HCT116 (cell line): ENCODE measurements at places on chromosomes 1 and 21. TPM values are rescaled to one million over a fixed set of nuclear protein-coding genes. Genes with fewer than 3 reads are reported as not detected.

DNA sequence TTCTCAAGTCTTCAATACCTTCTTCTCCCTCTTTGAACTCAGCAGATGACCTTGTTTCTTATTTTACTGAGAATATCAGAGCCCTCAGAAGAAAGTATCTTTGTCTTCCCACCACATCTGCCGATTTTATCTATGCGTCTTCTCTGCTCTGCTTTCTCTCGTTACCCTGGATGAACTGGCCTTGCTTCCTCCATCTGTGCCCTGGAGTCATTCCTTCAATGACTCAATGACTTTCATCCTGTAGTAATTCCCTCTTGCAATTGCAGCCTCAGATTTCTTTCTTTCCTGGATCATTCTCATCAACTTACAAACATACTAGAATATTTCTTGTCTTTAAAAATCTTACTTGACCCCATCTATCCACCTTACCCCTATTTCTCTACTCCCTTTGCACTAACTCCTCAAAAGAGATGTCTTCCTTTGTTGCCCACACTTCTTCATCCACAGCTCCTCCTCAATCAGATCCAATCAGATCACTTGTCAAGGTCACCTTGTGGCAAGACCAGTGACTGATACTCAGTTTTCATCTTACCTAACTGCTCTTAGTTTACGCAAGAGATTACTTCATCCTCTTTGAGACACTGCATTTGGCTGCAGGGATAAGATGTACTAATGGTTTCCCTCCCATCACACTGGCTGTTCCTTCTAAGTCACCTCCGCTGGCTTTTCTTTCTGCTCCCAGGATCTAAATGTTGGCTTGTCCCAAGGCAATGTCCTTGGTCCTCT lies 8.2 kb upstream of the TGFBR3 start:
- no peak for DNase-seq

The PLCH2 gene
- total RNA-seq = 2.0 TPM

- peaks cover 14% of the 10 kb centered on the region; the same call in 1 of the 2 replicates for H3K4me1 ChIP-seq
- H3K4me3 ChIP-seq = no peak overlapping the region
- H3K36me3 ChIP-seq = no peaks in the 10 kb centered on the region
Measured at GRCh38 chr1:85462931-85463649, 1.9 kb downstream of the DDAH1 start.

The TFF3 gene
- 0.22 TPM for total RNA-seq

DNA sequence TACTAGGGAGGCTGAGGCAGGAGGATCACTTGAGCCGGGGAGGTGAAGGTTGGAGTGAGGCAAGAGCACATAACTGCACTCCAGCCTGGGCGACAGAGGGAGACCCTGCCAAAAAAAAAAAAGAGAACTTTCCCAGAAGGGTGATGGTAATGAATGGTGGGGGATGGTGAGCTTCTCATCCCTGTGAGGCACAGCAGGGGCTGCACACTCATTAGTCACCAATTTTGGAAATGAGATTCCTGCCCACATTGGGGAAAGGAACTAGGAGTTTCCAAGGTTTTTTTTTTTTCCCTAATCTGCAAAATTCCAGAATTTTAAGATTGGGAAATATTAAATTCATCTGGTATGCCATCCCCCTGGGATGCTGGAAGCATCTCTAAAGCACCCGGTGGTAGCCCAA lies 50.2 kb upstream of the SSBP3 start:
- DNase-seq = no peak
- H3K4me1 ChIP-seq = peaks cover 24% of the 10 kb centered on the region
- H3K27ac ChIP-seq = no peak overlapping the region
- no peak overlapping the region for H3K4me3 ChIP-seq
- H3K36me3 ChIP-seq = no peaks in the 10 kb centered on the region
- no peaks in the 10 kb centered on the region for H3K27me3 ChIP-seq

The VWA5B1 gene
- total RNA-seq = not detected

The PADI3 gene
- total RNA-seq = 0.93 TPM

DNA sequence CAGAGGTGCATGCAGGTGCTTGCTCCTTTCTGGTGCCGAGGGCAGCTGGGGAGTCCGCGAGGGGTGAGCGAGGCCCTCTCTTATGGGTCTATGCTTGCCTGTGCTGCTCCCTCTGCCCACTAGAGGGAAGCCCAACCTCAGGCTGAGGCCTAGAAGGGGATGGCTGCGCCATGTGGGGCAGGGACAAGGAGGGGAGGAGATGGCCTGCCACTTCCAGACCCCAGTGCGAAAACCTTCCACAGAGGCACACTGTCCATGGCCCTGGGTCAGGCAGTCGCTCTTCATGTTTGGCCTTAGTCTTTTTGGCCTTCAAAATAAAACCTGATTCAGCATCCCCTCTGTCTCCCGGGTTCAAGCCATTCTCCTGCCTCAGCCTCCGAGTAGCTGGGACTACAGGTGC lies 14.0 kb downstream of the RHBG start:
- DNase-seq = peak; percentile 45
- H3K27me3 ChIP-seq = no peaks in the 10 kb centered on the region
- no peak overlapping the region for H3K4me3 ChIP-seq
- no peak overlapping the region for H3K27ac ChIP-seq

GRCh38 chr21:26946744-26947446 lies 20.0 kb downstream of the ADAMTS5 start:
- no peak overlapping the region for H3K27ac ChIP-seq
- H3K36me3 ChIP-seq = no peaks in the 10 kb centered on the region
- DNase-seq = no peak
- no peaks in the 10 kb centered on the region for H3K4me1 ChIP-seq

DNA sequence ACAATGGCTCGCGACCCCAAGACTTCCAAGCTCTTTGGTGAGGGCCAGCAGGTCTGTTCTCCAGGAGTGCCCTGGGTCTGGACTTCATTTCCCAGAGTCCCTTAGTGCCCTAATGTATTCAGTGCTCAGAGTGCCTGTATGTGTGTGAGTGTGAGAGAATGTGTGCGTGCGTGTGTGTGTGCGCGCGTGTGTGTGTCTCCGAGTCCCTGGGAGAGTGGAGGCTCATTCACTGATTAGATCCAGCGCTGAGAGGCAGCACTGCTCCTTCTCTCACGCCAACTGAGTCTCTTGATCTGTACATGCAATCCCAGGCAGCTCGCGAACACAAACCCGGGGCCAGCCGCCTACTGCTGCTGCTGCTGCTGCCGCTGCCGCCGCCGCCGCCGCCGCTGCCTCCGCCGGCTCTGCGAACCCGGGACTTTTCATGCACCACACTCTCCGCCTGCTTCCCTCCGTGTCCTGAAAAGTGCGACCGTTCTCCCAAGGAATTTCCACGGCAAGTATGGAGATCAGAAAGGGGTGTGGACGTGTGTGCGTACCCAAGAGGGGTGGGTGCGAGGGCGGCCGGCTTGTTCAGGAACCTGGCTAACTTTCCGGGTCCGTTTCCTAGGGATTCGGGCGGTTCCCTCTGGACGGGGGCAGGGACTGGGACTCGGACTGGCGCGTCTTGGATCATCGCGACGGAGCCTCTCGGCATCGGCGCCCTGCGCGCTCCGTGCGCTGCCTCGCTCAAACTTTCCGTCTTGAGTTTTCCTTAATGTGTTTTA lies at the start of gene RNF220:
Gene RNF220, plus strand, starts transcription at position 225 of the 767 bp plus-strand sequence.
- H3K36me3 ChIP-seq = no peaks in the 10 kb centered on the region
- peak within 1 kb of the TSS; percentile 64 for H3K4me3 ChIP-seq
- H3K27me3 ChIP-seq = no peaks in the 10 kb centered on the region
- H3K4me1 ChIP-seq = 0 out of 2 replicates have a peak, but pooled peaks cover 4% of the 10 kb centered on the region
- H3K27ac ChIP-seq = peak within 1 kb of the TSS; percentile 51; the same call in 1 of the 2 replicates
- DNase-seq = peak; percentile 79

The CD1B gene
- total RNA-seq = not detected

GRCh38 chr1:10195570-10195969 lies 14.8 kb upstream of the KIF1B start:
- H3K36me3 ChIP-seq = no peaks in the 10 kb centered on the region
- no peak overlapping the region for H3K4me3 ChIP-seq
- no peak overlapping the region for H3K27ac ChIP-seq
- no peaks in the 10 kb centered on the region for H3K27me3 ChIP-seq

The SELENBP1 gene
- 0.42 TPM for total RNA-seq

DNA sequence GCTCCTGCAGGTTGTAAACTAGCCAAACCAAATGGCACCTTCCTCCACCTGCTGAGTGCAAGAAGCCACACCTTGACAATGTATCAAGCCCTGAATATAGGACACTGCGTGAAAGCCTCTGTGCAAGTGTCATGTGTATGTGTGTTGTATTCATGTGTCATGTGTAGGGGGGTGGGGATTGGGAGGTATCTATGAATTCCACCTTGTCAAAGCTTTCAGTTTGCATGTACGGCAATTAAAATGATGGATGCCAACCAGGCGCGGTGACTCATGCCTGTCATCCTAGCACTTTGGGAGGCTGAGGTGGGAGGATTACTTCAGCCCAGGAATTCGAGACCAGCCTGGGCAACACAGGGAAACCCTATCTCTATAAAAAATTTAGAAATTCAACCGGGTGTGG lies 19.8 kb downstream of the CD34 start:
- no peak overlapping the region for H3K27ac ChIP-seq
- DNase-seq = no peak
- H3K4me3 ChIP-seq = no peak overlapping the region

- no peak for DNase-seq
- no peaks in the 10 kb centered on the region for H3K36me3 ChIP-seq
- H3K27ac ChIP-seq = no peak overlapping the region
- no peak overlapping the region for H3K4me3 ChIP-seq
Measured at GRCh38 chr1:65674522-65674921, 118.2 kb upstream of the PDE4B start.

GRCh38 chr1:196660272-196660671 lies 8.4 kb downstream of the CFH start:
- H3K4me1 ChIP-seq = no peaks in the 10 kb centered on the region
- no peaks in the 10 kb centered on the region for H3K27me3 ChIP-seq
- H3K36me3 ChIP-seq = no peaks in the 10 kb centered on the region
- H3K27ac ChIP-seq = no peak overlapping the region
- no peak for DNase-seq

DNA sequence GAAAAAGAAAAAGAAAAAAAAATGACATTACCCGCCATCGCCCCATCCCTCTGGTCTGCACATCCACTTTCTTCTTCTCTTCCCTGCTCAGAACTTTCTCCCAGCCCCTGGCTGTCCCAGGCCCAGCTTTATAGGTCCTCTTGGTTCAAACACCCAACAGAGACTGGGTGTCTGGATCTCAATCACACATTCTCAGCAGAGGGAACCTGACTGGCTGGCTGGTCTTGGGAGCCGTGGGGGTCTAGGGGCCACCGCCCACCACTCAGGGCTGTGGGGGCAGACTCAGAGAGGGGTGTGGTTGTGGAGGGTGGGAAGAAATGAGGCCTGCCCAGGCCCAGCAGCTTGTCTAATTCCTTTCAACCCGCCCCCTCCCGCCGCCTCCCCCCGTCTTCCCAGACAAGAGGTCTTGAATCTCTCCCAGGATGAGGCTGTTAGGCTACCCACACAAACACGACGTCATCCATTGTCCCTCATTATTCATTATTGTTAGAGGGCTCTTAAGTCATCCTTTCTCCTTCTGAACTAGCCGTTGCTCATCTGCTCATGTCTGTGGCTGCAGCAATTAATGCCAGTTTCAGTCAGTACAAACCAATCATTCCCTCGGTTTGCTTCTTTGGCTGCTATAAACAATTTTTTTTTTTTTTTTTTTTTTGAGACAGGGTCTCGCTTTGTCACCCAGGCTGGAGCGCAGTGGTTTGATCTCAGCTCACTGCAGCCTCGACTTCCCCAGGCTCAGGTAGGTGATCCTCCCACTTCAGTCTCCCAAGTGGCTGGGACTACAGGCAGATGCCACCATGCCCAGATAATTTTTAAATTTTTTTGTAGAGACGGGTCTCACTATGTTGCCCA lies 40.6 kb upstream of the CLIC4 start:
- DNase-seq = no peak
- no peaks in the 10 kb centered on the region for H3K36me3 ChIP-seq
- no peaks in the 10 kb centered on the region for H3K27me3 ChIP-seq
- peak overlapping the region; percentile 58 for H3K27ac ChIP-seq
- H3K4me3 ChIP-seq = no peak overlapping the region
- peaks cover 54% of the 10 kb centered on the region for H3K4me1 ChIP-seq

DNA sequence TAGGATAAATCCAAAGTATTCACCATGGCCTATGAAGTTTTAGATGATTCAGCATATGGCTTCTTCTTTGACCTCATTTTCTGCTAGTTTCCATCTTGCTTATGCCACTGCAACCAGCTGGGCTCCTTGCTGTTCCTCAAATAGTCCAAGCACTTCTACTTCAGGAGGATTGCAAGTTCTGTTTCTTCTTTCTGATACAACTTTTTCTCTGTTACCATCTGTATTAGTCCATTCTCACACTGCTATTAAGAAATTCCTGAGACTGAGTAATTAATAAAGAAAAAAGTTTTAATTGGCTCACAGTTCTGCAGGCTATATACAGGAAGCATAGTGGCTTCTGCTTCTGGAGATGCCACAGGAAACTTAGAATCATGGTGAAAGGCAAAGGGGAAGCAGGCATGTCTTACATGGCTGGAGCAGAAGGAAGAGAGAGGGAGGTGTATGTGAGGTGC lies 20.3 kb downstream of the PTGS2 start:
- H3K4me3 ChIP-seq = no peak overlapping the region
- H3K36me3 ChIP-seq = no peaks in the 10 kb centered on the region
- no peak for DNase-seq
